ENCODE measurements at places on chromosomes 6 and 20.

GRCh38 chr6:163427498-163428254 lies 13.2 kb downstream of the QKI start:
- DNase-seq = no peak

- no peak for DNase-seq
Measured at GRCh38 chr20:1528811-1529210, 28.7 kb downstream of the SIRPD start.

DNA sequence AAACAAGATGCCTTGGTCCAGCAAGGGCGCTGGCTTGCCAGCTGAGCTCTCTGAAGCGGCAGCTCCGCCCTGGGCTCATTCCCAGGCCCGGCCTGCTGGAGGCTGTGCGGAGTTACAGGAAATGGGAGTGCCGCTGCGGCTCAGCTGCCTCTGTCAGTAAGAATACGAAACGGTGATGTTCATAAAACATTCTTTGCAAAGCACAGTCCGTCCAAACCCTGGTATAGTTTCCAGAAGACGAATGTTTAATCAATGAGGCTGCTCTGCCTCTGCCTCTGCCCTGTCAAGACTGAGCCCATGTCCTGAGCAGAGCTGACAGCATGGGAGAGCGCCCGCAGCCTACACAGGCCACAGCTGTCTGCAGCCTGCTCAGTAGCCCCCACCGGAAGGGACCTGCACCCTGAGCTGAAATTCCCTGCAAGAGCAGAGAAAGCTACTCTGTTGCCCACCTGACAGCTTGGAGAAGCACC lies 153.3 kb upstream of the SNX9 start:
- peak; percentile 16 for DNase-seq

- DNase-seq = no peak
Measured at GRCh38 chr6:8686077-8686476, 250.7 kb upstream of the SLC35B3 start.

GRCh38 chr6:79225717-79226599 lies 8.5 kb downstream of the HMGN3 start:
- no peak for DNase-seq

- DNase-seq = no peak
Measured at GRCh38 chr6:79152269-79152737, 74.2 kb upstream of the PHIP start.

- no peak for DNase-seq
Measured at GRCh38 chr6:64672131-64672530, 1034.9 kb downstream of the EYS start.

DNA sequence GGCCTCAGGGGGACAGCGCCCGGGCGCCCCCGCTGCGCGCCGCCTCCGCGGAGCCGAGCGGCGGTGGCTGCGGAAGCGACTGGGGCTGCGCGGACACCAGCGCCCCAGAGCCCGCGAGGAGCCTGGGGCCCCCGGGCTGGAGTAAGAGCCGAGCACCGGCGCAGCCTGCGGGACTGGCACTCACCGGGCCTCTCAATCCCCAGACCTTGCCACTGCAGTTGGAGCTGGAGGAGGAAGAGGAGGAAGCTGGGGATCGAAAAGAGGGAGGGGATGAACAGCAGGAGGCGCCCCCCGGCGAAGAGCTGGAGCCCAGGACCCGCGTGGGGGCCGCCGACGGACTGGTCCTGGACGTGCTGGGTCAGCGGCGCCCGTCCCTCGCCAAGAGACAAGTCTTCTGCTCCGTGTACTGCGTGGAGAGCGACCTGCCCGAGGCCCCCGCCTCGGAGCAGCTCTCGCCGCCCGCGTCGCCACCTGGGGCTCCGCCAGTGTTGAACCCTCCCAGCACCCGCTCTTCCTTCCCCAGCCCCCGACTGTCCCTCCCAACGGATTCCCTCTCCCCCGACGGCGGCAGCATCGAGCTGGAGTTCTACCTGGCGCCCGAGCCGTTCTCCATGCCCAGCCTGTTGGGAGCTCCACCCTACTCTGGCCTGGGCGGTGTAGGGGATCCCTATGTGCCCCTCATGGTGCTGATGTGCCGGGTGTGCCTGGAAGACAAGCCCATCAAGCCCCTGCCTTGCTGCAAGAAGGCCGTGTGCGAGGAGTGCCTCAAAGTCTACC lies 590 bp downstream of the RNF217 start:
- no peak for DNase-seq

- DNase-seq = no peak
Measured at GRCh38 chr20:56765172-56766073, 136.3 kb downstream of the TFAP2C start.

DNA sequence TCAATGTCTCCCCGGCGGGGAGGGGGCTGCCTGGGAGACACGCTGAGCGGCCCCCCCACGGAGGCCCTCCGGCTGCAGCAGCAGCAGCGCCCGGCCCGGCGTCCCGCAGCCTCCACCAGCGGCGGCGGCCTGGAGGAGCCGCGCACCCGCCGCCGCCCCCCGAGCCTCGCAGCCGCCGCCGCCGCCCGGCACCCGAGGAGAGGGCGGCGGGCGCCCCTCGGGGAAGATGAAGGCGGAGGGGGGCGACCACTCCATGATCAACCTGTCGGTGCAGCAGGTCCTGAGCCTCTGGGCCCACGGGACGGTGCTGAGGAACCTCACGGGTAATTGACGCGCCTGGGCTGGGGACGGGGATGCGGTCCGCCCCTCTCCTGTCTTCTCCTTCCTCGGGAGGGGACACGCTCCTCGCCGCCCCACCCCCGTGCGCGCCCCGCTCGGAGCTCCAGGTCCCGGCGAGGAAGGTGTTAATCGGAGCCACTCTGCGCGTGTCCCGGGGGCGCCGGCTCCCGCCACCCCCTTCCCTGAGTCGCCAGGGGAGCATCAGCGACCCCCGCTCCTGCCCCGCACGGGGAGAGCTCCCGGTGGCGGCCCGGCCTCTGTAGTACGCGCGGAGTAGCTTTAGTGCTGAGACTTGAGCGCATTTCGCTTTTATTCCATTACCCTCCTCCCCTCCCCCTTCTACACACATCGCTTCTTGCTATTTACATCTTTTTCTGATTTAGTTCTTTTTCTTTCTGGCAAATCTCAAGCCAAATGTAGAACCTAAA lies 686 bp downstream of the TMEM170B start:
- DNase-seq = peak; percentile 64

GRCh38 chr6:144543006-144543871 lies 258.1 kb downstream of the UTRN start:
- no peak for DNase-seq

GRCh38 chr6:158999154-158999665 lies 792 bp downstream of the RSPH3 start:
- no peak for DNase-seq

GRCh38 chr6:3266170-3266569 lies 7.4 kb downstream of the PSMG4 start:
- no peak for DNase-seq

- DNase-seq = no peak
Measured at GRCh38 chr20:39877788-39878187, 811.2 kb downstream of the MAFB start.

- no peak for DNase-seq
Measured at GRCh38 chr6:168438783-168439520, 2.0 kb upstream of the SMOC2 start.

DNA sequence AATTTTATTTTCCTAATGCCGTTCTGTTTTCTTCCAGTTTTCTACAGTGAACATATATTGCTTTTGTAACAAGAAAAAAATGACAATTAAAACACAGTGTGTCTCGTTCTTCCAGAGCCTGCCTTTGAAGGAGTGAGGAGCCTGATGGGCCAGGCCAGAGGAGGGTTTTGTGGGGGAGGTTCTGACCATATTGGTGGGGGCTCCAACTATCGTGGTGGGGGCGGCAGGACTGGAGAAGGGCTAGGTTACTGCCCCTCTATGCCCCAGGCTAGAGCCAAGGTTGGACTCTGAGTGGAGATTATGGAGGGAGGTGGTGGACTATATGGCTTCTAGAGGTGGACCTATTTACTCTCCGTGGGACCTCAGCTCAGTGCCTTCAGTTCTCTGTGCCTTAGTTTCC lies 24.0 kb downstream of the DLGAP4 start:
- no peak for DNase-seq

DNA sequence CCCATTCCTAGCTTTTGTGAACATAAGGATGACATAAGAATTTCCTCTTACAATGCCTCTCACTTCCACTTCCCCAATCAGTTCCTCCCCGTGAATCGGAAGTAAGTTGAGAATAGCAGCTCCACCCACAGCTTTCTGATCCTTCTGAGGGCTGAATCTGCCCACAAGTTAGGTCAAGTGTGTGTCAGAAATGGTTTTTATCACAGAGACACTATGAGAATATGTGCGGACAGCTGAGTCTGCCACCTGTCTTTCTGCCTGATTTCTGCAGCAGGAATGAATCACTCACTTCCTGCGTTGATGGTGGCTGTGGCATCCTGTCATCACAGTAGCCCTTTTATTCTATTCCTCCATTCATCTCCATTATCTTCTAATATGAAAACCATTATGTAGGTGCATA lies 70.2 kb downstream of the RIN2 start:
- no peak for DNase-seq

DNA sequence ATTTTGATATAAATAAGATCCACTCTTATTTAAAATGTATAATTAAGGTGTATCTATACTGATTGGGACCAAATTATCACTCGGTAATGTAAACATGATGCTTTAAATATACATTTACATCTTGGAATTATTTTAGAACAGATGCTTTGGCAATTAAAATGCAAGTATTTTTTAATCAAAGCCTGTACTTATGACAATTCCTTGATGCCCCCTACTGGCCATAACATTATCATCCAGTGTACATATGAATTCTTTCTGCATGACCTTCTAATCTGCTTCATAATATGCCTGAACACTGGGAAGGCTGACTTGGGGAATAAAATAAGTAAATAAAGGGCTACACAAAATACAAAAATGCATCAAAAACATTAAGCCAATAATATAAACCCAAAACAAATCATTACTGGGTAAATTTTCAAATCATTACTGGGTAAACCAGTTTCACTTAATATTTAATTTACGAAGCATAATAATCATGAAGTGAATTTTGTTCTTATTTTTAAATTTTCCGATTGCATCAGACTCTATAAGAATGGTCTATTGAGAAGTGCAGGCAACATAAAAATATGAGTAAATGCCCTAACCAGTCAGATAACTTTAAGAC lies 65.1 kb downstream of the CGA start:
- DNase-seq = no peak

- no peak for DNase-seq
Measured at GRCh38 chr20:61135266-61135665, 116.8 kb upstream of the CDH4 start.

- no peak for DNase-seq
Measured at GRCh38 chr20:20547221-20547875, 165.1 kb downstream of the RALGAPA2 start.

- no peak for DNase-seq
Measured at GRCh38 chr6:154909311-154909710, 85.8 kb upstream of the TIAM2 start.

DNA sequence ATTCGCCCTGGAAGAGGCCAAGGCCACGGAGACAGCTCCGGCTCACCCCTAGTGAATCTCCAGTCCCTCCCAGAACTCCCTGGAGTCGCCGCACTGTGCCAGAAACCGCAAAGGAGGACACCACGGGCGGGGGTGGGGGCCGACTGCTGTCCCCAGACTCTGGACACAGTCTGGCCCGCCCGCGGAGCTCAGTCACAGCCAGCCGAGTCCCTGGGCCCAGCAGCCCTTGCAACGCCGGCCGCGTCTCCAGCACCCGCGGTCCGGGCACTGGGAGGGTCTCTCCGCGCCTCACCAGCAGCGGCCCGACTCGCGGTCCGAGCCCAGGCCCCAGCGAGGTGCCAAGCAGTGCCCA lies 518 bp downstream of the PEX6 start:
- DNase-seq = no peak

DNA sequence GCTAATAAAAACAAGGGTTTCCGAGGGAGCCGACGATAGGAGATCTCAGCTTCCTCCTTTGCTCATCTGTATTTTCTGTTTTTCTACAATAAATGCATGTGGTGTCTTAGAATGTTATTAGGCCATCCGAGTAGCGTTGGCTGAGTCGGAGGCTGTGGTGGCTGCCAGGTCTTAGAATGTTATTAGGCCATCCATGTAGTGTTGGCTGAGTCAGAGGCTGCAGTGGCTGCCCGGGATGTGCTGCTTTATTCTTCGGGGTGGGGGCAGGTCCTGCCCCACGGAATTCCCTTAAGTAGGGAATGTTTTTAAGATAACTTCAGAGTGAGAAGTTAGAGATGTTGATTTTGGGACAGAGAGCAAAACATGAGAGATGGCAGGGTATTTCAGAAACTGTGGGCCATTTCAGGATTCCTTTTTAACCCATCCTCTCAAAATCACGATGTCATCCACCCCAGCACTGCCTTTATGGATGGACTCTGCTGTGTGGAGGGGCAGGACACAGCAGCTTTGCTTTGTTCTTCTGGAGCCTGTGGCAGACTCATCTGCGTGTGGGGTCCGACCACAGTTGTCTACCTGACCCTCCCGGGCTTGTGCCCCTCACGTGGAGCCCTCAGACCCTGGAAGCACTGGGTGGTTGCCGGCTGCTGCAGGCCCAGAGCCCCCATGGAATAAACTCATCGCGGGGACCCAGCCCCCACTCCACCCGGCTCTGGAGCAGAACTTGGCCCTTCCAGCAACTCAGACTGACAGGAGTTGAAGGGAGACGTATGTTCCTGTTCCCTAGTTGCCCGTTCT lies 20.4 kb downstream of the OSBPL2 start:
- no peak for DNase-seq

GRCh38 chr6:5645328-5646290 lies 361.1 kb downstream of the NRN1 start:
- no peak for DNase-seq

- DNase-seq = no peak
Measured at GRCh38 chr6:10951675-10952282, 64.9 kb downstream of the SYCP2L start.

GRCh38 chr6:26594131-26594498 lies 2.6 kb upstream of the ABT1 start:
- DNase-seq = no peak

DNA sequence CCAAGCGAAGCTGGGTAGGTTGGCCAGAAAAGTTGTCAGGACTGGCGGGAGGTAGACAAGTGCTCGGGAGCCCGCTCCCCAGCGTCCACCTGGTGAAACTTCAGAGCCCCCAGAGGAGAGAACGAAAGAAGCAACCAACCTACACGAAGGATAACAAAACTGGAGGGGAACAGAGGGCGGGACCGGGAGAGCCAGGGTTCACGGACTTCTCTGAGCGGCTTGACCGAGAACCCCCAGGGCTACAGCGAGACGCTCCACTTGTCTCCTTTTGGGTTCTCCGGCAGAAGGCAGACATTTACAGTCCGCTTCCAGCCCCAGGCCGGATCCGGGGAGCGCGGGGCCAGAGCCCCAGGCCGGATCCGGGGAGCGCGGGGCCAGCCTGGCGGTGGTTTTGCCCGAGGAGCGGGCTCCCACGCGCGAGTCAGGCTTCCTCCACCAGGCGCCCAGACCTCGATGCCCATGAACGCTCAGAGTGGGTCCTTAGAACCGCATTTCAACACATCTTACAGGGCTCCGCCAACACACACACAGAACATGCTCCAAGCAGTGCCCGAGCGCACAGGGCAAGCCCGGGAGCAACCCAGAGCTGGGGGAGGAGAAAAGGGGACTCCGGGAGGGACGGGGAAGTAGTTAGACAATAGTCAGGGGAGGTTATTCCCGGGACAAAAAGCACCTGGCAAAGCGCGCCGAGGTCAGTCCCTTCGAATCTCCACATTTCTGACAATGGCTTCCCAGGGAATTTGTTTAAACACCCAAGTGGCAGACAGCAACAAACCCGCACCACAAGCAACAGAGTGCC lies 1.1 kb downstream of the PTPRK start:
- no peak for DNase-seq

- peak; percentile 42 for DNase-seq
Measured at GRCh38 chr6:150068720-150069648, at the start of gene ULBP3. TSS of gene ULBP3 (minus strand) at chr6:150069121. CDS start at chr6:150069066, 55 bp downstream.

All from anterior cingulate cortex (tissue), 58 donors.